ENCODE measurements at places on chromosomes 3 and 15.

DNA sequence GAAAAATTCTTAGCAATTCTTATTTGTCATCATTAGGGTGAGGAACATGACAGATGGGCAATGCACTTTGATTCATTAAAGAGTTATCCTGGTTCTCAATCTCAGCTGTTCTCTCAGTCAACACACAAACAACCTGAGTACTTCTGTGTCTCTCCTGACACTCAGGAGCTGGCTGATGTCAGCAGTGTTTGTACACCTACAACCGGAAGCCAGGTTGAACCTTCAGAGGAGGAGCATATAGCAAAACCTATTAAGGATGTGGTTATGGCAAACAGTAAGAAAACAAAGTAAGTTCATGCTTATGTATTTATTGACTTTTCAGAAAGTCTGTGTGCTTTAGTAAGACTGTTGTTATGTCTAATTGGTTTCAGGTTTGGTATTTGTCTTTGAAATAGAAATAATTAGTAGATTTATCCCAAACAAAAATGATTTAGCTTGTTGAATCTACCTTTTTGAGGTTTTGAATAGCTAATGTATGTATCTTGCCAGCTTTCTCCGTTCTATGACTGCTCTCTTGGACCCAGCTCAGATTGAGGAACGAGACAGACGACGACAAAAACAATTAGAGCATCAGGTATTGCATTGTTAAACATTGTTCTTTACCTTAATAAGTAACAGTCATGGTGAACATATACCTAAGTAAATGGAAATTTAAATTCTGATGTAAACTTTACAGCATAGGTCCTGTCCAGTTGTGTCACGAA lies 36.6 kb downstream of the CCDC66 start:
- DNase-seq: no peak

DNA sequence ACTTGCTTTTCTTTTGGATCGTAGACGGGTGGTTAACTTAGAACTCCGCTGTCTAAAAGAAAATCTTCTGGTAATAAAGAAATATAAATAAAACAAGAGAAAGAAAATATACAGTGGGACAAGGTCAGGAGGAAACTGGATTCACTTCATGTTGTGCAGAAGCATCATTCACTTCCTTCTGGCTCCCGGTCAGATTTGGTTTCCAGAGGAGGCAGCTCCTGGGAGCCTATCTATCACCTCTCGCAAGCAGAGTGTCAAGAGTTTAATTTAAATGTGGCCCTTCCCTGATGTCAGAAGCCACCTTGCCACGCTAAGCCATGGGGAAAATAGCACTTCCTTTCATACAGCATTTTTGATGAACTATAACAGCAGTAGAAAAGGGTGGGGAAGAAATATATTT lies 139.1 kb downstream of the NSMCE3 start:
- no peak for DNase-seq

DNA sequence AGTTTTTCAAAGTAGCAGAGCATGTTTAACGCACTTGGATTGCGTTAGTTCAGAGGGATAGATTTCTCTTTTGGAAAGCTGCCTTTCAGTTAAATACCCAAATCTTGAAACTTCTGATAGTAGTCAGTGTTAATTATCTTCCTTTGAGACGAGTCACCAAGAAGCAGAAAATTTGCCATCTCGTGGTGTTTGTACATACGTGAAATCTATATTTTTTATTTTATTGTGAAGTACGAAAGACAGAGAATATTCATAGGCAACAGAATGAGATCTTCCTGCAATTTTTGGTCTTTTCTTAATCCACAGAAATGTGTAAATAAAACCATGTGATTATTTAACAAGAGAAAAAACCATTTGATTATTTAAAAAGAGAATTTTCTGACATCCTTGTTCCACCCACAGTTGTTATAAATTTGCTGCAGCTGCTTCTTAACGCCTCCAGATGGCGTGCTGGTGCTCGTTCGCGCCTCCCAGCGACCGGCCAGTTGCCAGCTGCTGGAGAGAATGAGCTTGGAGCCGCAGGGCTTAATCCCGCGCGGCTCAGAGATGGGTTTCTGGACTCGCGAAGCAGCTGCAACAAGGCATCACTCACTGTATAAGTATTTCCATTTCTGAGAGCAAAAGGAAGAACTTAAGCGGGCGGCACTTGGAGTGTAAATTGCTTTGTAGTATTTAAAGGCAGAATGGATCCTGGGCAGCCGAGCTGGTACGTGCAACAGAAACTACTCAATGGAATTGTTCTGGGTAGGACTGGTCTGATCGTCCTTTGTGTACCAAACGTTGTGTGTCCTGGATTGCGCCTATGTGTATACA lies 10.5 kb upstream of the SLITRK3 start:
- peak; percentile 12 for DNase-seq

GRCh38 chr3:7436542-7436941 lies 575.6 kb downstream of the GRM7 start:
- no peak for DNase-seq

DNA sequence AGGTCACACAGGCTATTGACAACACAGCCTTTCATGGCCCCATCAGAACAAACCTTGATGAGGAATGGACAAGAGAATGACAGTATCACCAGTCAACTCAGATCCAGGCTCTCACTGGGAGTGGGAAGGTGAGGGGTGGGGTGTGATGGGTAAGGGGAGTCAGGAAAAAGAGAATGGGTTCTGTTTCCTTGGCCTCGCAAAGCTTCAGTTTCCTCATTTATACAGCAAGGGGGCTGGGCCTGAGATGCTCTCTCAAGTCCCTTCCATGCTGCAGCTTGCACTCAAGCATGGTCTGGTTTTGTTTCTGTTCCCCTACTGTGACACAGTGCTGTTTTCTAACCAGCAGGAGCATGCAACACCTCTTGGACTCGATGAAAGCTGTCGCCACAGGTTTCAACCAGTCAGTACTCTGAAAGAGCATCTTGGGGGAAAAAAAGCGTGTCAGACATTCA lies 65.7 kb upstream of the IL12A start:
- DNase-seq: no peak

- no peak for DNase-seq
Observed at GRCh38 chr3:66095295-66096001, 56.7 kb upstream of the MAGI1 start.

- DNase-seq: no peak
Observed at GRCh38 chr15:75067123-75067830, 43.9 kb downstream of the PPCDC start.

DNA sequence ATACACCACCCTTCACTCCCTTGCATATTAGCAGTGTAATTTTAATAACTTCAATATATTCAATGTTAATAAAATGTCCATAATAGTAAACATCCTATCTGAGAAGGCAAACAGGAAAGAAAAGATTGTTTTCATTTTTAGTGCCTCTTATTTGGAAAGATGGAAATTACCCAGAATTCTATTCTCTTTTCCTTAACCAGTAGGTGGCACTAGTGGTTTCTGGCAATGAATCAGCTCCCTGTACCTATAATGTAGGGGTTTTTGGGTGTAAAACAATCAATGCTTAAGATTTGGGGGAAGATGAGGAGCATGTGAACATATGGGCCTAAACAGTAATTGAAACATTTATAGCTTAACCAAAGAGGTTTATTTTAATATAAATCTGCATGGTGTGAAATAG lies 5.7 kb upstream of the SEMA6D start:
- DNase-seq: no peak

DNA sequence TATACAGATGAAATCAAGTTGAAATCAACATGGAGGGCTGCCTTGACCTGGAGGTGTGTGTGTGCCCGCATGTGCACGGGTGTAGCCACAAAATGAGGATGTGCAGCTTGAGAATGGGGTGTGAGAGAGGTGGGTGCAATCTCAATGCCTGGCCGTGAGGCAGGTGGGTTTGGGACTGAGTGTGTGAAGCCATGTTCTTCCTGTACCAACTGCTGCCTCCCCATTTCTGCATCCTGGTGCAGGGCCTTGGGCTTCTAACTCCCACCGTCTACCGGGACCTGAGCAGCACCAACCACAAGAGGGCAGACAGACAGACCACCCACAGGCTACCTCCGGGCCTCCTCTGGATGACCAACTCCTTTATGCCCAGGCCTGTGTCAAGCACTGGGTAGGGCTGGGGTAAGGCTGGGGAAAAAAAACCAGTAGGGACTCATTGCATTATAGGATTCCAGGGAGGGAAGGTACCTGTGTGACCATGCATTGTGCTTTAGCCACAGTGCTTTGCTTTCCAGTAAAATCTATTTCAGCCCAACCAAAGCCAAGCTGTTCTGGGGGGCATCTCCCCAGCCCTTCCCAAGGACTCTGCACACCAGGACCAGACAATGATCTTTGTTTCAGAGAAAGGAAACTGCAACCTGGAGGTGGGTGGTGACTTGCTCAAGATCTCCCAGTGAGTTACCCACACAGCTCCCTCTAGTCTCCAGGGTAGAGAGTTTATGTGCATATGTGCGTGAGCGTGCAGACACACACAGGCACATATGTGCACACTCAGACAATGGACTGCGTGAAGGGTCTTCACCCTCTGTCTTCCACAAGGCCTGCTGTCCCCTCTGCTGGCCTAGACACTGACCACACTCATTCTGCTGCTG lies 162.2 kb upstream of the TLE3 start:
- DNase-seq: no peak

- no peak for DNase-seq
Observed at GRCh38 chr15:80066912-80067311, 7.4 kb downstream of the ZFAND6 start.

DNA sequence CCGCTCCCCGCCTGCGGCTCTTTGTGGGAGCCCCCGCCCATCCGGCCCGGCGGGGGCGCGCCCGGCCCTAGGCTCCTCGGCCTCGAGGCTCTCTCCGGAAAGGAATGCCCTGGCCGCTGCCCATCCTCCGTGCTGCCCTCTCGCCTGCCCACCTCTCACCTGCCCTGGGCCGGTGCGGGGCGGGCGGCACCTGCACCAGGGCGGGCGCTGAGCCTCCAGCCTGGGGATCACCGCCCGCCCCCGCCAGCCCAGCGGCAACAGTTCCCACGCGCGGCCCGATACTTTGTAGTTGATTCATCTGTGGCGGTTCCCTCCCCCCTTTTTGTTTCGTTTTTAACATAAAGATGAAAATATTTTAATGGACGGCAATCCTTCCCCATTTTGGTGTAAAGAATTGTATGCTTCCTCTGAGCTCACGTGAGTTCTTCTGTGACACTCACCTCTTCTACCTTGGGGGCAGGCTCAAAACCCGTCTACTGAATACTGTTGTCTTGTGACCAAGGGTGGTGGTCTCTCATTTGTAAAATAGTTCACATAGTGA lies 1.9 kb downstream of the KLF13 start:
- DNase-seq: no peak

DNA sequence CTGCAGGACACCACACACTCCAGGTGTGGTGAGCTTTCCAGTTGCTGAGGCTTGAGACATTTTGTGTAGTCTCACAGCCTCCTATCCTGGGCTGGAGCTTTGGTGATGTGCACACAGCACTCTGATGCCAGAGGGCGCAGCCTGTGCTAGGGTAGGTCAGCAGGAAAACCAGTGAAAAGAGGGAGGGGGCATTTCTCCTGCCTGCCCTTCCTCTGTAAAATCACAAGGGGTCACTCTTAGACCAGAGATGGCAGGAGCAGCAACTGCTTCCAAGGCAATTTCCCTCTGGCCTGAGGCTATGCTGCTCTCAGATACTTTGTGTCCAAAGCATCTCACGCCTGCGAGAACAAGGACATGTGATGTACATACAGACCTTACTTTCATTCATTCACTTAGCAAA lies 16.5 kb upstream of the MUSTN1 start:
- no peak for DNase-seq

DNA sequence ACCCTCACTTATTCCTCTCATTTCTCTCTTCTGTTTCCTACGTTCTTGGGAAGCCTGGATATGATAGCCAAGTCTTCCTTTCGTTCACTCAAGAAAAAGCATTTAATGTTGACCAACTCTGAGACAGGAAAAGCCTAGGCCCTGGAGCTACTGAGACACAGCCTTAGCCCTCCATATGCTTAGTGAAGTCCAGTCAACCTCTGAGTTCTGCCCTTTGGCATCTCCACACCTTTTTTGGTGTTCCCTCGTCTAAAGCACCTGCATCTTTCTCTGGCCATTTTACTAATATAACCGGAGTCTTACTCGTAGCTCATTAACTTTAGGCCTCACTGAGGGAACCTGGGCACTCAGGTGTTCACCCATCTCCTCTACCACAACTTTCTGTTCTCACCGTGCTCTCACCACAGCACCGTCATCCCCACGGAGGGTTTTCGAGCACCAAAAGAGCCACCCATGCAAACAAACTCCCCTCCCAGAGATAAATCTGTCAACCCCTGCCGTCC lies 632 bp downstream of the MTHFS start:
- no peak for DNase-seq

- DNase-seq: no peak
Observed at GRCh38 chr3:186162221-186162620, 53.3 kb upstream of the ETV5 start.

Data from GM04503 (cell line).